ENCODE measurements at places on chromosomes 3 and 15.

DNA sequence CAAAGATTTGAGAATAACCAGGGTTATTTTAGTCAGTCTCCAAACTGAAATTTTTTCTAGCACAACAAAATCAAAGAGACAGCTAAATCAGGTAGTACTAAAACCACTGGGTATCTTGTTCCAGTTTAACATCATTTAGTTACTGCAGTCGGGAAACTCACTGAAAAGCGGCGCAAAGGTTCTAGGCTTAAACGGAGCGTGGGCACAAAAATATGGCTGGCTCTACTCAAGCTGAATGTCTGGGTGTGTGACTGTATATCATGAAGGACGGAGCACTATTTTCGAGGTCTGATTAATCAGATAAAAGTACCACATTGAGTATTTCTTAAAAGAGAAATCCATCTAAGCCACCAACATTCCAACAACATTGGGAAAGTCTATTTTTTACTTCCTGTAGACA is 152.1 kb downstream of the TBL1XR1 start:
- DNase-seq, result no peak

- peak; percentile 2 for DNase-seq
Observed at GRCh38 chr3:20054549-20054987, 14.3 kb downstream of the KAT2B start.

DNA sequence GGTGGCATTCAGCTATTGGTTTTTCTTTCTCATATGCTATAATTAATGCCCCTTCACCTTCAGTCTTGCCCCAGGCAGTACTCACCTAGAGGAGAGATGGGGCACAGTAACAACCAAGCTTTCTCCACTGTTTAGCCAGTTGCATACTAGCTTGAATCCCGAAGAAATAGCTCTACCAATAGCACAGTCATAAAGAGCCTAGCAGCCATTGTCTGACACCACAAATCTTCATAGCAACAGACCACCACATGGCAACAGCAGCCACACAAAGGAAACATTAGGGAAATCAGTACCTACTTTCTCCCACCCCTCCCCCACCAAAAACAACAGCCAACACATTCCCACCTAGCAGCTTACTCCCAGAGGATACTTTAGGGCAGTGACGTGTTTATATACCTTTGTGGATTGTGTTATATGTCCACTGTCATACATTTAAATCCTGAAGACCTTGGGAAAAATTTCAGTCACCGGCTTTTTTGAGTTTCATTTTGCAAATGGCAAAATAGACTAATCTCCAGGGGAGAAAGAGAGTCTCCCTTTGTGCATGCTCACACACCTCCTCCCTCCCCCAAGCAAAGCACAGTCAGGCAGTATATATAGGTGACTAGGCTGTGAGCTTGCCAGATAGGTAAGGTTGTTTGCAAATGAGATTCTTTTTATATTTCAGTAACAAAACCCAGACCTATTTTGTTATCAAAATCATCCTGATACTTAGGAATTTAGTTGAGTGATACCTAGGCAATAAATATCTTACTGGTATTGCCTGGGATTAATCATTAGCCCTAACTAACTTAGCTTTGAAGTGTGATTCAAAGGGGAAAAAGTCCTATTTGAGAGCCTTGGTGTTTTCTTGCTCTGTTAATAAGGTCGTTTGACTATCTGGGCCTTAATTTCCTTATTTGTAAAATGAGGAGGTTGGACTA is 140.6 kb downstream of the RBPMS2 start:
- DNase-seq, result no peak

- DNase-seq, result no peak
Observed at GRCh38 chr3:8464668-8465067, 37.0 kb upstream of the LMCD1 start.

DNA sequence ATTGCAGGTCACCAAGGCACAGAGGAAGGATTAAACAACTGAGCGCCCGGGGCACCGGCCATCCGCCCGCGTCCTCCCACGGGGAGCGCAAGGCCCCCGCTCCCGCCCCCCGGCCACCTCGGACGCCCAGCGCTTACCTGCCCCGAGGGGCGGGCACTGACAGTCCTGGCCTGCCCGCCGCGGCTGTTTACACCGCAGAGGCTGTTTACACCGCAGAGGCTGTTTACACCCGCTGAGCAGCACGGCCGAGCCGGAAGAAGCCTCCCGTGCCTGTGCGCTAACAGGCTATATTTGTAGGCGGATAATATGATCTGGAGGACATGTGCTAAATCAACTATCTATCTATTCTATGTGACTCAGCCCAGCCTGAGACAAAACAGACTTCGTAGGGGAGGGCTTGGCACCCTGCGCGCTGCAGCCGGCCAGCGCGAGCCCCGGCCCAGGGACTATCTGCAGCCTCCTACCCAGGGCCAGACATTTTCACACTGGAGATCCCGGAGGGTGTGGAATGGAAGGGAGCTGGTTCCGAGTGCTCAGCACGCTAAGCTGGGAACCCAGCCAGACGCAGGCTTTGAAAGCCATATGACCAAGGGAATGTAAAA is at the start of gene LRRC2:
TSS of gene LRRC2 (minus strand) at position 263 of the 602 bp plus-strand sequence. CDS start 14,711 bp downstream, outside the sequence.
- DNase-seq, result no peak

- no peak for DNase-seq
Observed at GRCh38 chr15:69997813-69998212, 99.9 kb downstream of the TLE3 start.

DNA sequence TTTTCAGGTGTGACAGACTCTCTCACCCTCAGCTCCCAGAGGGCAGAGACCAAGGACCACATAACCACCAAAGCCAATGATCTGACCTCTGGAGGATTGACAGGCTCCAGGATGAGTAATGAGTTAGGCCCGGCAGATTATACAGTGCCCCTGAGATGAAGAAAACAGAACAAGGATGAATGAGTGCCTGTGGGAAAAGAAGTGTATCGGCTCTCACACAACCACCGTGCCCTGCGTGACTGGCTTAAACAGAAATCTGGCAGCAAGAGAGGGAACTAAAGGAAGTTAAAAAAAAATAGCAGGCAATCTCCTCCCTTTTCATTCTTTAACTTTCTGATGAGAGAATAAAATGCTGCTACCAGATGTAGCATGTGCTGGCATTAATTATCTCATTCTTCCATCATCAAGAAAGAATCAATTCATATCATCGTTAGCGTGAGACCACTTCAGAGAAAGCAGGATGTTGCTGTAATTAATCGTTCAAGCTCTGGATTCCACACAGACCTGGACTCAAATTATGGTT is 227.5 kb upstream of the COL8A1 start:
- DNase-seq, result no peak

DNA sequence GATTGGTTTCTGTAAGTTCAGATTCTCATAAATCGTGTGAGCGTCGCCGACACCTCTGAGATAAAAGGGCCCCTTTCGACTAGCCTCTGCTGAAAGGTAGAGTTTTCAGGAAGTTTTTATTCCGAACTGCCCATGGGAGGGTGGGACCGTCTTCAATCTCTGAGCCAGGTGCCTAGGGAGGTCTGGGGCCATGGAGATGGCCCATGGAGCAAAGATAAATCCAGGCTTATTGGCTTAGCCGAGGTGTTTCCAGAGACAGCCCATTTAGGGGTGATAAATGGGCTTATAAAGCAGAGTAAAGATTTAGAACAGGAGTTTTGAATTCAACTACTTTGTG is 442 bp downstream of the QTRT2 start:
- no peak for DNase-seq

DNA sequence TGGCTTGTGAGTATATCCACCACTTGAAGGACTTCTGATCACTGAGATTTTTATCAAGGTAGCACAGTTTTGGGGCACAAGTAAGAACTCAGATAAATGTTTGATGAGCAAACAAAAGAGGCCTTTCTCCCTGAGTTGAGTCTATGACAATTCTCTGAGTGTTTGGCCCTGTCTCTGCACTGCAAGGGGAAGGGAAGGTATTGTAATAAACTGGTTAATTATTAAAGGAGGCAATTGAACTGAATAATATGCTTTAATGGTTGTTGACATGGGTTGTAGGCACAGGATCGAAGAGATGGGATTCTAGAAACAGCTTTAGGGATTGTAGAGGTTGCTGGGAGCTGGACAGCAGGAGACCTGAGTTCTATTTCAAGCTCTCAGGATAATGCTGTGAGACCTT is 95.0 kb upstream of the MRPL3 start:
- DNase-seq, result no peak

- DNase-seq, result no peak
Observed at GRCh38 chr15:83106994-83107840, at the start of gene TM6SF1. TSS of gene TM6SF1 (plus strand) at chr15:83107645. CDS start at chr15:83107681, 36 bp downstream.

DNA sequence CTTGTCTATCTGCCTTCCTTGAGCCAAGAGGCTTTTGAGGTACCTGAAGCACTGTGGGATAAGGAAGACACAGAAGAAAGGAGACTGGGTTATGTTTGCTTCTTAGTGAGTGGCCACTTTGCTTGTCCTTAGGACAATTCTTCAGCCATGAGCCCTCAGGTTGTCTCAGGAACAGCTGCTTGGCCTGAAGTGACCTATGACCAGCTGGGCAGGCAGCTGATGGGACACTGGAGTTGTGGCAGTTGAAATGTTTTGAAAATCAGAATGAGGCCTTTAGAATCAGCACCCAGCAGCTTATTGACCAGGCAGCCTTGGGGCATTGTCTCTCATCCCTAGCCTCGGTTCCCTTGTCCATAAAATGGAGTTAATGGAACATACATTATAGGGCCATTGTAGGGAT is 37.0 kb downstream of the RBP2 start:
- no peak for DNase-seq

- DNase-seq, result no peak
Observed at GRCh38 chr3:56862352-56863062, 60.8 kb upstream of the ARHGEF3 start.

DNA sequence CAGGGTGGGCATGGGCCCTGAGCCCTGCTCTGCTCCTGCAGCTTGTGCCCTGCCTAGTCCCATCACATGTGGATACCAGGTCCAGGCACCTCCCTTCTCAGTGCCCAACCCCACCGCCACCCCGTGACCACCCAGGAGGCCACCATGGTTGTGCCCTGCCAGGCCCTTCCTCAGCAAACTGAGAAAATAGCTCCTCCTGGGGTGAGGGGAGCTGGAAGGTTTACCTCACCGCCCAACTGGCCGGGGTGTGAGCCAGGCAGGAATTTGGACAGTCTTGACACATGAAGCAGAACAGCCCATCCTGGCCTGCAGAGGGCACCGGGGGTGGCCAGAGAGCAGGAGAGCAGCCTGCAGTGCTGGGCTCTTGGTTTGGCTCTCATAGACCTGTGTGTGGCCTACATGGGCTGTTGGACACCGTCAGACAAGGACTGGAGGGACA is 11.4 kb upstream of the C3orf22 start:
- no peak for DNase-seq

DNA sequence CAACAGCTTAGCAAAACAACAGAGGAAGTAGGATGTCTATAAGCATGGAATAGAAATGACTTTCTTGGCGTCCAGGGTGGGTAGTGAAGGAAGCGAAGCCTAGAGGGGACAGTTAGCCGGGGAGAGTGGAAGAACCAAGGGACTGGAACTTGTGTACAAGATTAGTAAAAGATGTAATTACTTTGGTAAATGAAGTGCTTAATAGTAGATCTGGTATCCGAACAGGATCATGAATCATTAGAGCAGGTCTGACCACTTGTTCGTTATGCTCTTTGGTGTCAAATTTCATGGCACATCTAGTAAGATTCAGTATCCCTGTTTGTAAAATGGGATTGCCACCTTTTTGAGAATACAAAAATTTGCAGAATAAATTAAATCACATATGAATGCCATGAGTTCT is 112.5 kb upstream of the MLF1 start:
- no peak for DNase-seq

GRCh38 chr3:168813225-168813802 is 717.6 kb upstream of the GOLIM4 start:
- no peak for DNase-seq

DNA sequence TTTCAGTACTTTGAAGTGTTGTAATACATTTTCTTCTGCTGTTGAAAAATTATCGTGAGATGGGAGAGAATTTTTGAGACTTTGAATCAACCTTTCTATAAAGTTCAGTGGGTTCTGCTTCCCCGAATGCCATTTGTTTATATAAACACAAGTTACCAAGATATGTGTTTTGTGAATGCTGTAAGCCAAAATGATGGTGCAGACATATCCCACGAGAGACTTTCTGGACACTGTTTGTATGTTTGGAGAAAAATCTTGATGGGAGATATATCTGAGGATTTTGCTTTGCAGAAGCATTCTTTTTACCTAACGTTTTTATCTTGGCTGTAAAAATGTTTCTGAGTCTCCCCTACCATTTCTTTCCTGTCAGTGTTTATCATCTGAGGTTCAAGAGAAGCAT is 526.6 kb upstream of the ZNF717 start:
- no peak for DNase-seq

DNA sequence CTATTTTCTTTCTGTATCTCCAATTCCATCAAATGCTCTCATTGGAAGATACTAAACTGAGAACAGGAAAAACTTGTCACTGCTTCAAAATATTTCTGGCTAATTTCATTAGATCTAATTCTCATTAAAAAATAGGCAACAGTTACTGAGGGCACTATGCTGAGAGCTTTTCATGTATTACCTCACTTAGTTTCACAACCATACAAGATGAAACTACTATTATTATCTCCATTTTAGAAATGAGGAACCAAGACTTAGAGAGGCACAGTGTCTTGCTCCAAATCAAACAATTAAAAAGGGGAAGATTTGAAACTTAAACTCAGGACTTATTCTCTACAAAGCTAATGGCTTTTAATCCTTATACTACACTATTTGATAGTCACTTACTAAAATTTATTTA is 7.2 kb upstream of the OTOL1 start:
- no peak for DNase-seq

DNA sequence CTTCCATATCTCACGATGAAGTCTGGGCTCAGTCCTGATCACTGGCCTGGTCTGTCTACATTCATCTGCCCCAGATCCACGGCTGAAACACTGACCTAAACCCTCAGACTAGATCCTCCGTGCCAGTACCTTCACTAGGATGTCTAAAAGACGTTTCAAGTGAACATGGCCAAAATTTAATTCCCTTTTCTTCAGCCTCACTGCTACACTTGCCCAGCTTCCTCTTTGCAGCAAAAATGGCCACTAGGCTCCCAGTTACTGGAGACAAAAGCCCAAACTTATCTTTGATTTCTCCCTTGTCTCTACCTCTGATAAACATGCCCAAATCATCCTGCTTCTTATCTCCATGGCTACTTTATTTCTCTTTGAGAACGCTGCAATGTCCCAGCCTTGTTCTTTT is 1.7 kb downstream of the RASSF1 start:
- no peak for DNase-seq

DNA sequence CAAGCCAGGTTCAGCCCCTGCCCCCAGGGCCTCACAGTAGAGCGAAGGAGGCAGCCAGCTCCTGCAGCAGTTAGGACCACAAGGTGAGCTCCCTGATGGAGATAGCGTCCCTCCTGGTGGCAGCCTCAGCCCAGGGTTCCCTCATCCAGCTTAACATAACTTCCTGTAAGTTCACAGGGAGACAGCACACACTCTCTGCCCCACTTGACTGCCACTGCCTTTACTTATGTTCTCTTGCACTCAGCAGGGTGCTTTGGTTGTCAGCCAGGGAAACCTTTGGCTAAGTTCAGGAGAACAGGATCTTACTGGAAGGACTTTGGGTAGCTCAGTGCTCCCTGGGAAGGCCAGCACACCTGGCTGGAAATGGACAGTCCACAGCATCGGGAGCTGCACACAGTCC is 10.9 kb downstream of the KBTBD13 start:
- no peak for DNase-seq

DNA sequence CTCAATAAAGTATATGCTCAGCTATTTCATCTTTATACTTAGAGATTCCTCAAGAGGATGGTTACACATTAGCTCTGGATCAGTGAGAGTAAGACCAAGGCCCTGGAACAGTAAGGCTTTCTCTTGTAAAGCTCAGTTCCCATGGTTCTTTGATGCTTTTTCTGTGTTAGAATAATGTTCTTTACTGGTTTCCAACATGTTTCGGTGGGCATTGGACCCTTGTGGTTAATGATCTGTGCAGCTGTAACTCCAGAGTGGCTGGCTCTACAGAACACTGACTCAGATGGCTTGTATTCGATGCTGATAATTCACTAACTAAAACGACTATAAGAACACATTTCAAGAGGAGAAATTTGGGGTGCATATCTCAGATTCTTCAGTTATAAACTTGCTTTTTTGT is 114.7 kb downstream of the AKAP13 start:
- DNase-seq, result no peak

All from esophagus squamous epithelium (tissue), 5 donors.